ENCODE measurements at places on chromosomes 3 and 15. TPM values are rescaled to one million over a fixed set of nuclear protein-coding genes. Genes with fewer than 3 reads are reported as not detected.

Gene GREM1
- total RNA-seq: not detected

Gene WDR76
- total RNA-seq: 36.0 TPM

DNA sequence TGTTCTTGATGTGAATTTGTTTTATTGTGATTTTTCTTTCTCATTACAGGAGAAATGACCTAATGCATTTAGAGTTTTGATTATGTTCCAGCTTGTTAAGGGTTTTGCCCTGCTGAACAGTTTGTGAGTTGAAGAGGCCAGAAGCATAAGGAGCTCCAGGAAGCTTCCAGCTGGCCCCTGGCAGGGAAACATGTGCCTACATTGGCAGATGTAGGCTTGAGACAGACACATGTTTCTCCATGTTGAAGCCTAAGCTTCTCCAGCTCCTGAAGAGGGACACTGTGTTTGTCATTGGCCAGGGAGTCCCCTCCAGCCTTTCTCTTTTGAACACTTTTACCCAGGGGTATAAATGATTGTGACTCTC lies 88.4 kb downstream of the ASB7 start:
- no peak for DNase-seq

- no peak for DNase-seq
Observed at GRCh38 chr15:61634837-61635236, 405.7 kb upstream of the RORA start.

DNA sequence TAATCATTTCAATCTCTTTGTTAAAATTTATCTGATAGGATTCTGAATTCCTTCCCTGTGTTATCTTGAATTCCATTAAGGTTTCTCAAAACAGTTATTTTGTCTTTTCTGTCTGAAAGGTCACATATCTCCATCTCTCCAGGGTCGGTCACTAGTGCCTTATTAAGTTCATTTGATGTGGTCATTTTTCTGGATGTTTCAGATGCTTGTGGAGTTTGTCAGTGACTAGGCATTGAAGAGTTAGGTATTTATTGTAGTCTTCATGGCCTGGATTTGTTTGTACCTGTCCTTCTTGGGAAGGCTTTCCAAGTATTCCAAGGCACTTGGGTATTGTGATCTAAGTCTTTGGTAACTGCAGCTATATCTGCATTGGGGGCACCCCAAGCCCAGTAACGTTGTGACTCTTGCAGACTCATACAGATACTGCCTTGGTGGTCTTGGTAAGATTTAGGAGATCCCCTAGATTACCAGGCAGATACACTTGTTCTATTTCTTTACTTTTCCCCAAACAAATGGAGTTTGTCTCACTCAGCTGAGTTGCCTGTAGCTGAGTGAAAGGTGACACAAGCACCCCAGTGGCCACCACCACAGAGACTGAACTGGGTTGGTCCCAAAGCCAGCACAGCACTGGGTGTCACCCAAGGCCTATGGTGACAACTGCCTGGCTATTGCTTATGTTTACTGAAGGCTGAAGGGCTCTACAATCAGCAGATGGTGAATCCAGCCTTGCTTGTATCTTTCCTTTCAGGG lies 18.9 kb upstream of the SLC27A2 start:
- peak; percentile 89 for DNase-seq

GRCh38 chr15:88800026-88800425 lies 3.2 kb upstream of the ACAN start:
- DNase-seq: peak; percentile 70

- no peak for DNase-seq
Observed at GRCh38 chr3:42823351-42823750, 14.1 kb downstream of the ACKR2 start.

- DNase-seq: no peak
Observed at GRCh38 chr15:42427429-42428223, 63.3 kb downstream of the ZNF106 start.

GRCh38 chr15:68382286-68383007 lies 49.5 kb downstream of the ITGA11 start:
- no peak for DNase-seq

DNA sequence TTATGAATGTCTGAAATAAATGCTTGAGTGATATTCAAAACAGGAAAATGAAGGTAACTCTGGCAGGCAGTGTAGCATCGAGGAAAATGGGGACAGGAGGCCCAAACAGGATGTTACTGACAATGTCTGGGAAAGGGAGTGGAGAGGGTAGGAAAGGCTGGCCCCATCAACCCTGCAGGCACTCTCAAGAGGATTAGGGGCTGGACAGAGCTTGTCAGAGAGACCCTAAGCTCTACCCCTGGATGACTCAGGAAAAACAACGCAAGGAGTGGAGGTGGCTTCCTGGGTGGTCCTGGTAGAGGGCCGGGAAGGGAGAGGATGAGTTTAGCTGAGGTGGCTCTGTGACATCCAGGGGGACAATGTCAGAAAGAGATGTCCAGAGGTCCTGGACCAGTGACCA lies 106.0 kb downstream of the RYK start:
- no peak for DNase-seq

DNA sequence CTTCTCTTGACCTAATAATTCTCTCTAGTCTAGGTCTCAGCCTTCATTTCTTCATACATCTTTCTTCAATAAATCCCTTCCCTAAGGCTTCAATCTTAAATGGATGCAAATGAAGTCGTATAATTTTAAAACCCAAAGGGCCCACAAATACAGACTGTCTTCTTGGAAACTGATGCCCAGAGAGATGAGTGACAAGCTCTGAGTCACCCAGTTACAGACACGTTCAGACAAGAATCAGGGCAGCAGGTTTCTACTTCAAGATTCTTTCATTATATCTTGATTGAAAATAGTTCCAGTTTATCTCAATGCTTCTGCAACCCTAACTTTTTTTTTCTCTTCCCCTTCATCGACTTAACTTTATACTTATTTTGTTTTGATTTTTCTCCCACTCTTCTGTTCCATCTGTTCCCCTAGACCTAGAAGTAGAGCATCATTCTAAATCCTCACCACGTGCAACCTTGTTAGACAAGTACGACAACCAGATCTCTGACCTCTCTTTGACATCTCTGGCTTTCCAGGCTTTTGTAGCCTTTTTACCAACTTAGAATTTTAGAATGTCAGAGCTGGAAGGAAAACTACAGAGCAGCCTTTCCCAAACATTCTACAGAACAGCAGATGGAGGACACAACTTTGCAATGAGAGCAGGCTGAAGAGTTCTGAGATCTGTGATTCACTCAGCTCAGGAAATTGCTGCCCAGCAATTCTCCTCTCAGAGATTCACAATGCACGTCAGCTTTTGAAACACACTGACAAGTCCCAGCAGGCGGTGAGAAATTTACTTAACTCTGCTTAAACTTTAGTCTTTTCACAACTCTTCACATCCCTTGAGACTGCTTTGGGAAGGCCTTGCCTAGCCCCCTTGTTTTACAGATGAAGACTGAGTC lies 25.3 kb downstream of the NCEH1 start:
- DNase-seq: no peak

DNA sequence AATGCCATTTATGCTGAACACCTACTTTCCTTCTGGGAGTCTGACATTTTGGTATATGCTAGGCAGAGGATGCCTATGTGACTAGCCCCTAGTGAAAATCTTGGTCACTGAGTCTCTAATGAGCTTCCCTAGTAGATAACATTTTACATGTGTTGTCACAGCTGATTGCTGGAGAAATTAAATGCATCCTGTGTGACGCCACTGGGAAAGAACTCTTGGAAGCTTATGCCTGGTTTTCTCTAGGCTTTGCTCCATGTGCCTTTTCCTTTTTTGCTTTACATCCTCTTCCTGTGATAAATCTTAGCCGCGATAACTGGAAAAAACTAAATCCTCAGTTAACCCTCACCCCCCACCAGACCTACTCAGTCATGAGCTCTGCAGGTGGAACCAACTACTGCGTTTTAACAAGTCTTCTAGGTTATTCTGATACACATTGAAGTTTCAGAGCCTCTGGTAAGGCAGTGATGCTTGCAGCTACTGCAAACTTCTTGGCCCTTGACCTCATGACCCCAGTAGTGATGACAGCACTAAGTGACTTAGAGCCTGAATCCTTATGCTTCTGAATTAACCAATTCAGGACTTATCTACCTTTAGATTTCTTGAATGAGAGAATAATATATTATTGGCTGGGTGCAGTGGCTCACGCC lies 292.4 kb upstream of the SOX14 start:
- no peak for DNase-seq

GRCh38 chr3:134325061-134325705 lies 49.1 kb downstream of the AMOTL2 start:
- DNase-seq: no peak

DNA sequence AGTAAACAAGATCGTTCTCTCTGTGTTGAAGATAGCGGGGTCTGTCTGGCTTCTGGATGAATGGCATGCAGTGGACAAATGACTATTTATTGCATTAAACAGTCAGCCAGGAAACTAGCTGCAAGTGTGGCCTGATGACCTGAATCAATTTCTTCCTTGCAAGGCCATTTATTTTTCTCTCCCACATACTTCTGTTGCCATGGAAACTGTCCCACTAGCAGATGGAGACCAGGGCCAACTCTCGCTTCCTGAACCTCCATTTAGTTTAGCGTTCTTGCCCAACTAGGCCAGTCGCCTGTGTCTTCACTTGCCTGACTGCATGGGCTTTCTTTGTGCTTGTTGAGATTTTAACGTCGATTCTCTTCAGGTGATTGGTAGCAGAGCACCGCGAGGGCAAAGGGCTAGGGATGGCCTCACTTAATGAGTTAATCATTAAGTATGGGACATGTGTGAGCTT lies 27.6 kb downstream of the LMCD1 start:
- no peak for DNase-seq

DNA sequence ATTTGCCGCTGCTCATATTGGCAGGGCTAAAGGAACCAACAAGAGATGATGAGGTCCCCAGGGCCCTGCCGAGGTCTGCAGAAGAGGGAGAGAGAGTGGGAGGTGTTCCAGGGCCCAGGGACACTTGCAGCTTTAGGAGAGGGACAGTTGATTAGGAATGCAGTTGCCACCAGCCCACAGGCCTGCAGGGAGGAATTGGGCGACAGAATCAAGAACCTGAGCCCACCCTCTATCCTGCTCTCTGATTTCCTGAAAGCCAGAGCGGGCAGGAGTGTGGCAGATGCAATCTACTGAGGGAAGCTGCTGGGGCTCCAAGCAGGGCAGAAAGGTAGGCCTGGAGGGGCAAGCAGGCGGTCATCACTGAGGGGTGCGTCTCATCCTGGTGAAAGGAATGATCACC lies 12.1 kb upstream of the PRR23E start:
- no peak for DNase-seq

GRCh38 chr3:46987743-46988401 lies 8.4 kb downstream of the NBEAL2 start:
- DNase-seq: no peak

GRCh38 chr15:40764629-40765103 lies 798 bp downstream of the GCHFR start:
- DNase-seq: no peak

GRCh38 chr15:100671858-100672543 lies 69.6 kb downstream of the ASB7 start:
- DNase-seq: peak; percentile 31

Measured in A172 (cell line).